ENCODE measurements at places on chromosomes 3 and 15. TPM values are rescaled to one million over a fixed set of nuclear protein-coding genes. Genes with fewer than 3 reads are reported as not detected.

DNA sequence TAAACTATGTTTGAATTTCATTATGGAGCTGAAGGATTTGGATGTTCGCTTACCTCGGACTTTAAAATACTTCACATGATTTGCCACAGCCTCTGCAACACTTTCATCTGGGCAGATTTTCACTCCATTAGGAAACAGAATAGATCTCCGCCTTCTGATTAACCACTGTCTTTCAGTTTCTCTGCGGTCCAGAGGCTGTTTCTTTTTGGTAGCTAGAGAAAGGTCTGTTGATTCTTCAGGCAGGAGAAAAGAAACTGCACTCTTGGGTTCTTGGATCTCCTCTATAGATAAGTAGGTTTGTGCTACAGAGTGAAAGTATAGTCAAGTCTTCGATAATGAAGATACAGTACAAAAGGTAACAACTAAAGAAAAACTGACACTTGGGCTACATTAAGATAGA lies 844 bp downstream of the IMPG2 start:
- DNase-seq = no peak

DNA sequence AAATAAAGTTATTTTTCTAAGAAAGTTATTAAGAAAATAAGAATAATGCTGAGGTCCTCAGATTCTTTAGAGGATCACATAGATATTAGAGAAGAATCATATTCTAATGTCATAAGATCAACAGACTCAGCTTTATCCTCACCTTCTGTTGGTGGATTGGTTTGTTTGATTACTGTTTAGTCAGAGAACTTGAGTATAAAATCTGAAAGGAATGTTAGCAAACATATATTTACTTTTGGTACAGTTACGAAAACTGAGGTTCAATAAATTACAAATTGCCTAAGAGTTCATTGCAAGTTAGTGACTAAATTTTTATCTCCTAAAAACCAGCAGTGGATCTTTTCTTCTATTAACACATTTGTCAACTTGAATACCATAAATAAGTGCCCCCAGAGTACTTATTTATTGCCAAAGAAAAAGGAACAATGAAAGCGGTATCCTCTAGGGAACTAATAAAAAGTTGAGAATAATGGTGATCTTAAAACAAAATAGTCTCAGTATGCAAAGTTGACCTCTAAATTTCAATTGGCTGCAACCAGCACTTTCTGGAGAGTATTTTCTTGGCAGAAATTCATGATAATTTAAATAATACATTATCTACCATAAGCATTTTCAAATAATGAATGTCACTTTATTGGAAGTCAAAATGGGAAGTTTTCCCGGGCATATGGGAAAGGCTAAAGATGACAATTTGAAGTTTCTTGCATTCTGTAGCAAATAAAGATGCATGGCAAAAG lies 296.8 kb downstream of the OTOL1 start:
- DNase-seq = no peak

DNA sequence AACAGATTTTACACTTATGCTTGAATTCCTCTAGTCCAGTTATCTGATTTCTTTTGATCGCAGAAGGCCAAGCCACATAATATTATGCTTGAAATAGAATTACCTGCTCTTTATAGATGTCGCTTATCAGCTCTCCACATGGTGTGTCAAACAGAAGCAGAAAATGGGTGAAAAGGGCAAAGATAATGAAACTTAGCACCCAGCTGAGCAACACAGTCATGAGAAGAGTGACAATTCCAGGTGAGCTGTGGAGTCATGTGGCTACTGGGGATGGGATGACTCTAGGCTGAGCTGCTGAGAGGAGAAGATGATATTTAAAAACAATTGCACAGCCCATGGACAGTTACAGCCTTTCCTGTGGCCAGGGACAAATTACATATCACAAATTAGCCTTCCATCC lies 398.7 kb upstream of the PDZRN3 start:
- no peak for DNase-seq

DNA sequence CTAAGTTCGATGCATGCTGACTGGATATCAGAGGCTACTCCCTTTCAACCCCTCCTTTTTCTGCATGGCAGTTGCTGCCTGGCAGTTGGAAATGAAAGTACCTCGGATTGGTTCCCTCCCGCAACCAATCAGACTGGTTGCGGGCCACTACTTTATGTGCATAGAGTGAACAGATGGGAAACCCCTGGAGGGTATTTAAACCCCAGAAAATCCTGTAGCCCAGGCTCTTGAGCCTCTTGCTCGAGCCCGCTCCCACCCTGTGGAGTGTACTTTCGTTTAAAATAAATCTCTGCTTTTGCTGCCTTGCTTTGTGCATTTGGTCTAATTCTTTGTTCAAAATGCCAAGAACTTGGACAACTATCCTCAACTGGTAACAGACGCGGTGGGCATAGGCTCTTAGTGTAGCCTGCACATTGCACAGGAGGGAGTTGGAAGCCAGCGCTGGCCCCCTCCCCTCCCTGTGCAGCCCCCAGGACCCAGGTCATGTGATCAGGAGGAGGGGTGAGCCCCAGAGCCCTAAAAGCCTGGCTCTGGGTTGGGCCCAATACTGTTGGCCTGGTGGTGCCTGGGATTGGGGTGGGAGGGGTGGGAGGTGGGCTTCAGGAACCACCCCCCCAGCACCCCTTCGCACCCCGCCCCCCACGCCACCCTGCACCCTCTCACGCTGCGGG lies 26.8 kb downstream of the RHCG start:
- no peak for DNase-seq

- DNase-seq = no peak
Observed at GRCh38 chr3:13110678-13111116, 37.5 kb upstream of the IQSEC1 start.

DNA sequence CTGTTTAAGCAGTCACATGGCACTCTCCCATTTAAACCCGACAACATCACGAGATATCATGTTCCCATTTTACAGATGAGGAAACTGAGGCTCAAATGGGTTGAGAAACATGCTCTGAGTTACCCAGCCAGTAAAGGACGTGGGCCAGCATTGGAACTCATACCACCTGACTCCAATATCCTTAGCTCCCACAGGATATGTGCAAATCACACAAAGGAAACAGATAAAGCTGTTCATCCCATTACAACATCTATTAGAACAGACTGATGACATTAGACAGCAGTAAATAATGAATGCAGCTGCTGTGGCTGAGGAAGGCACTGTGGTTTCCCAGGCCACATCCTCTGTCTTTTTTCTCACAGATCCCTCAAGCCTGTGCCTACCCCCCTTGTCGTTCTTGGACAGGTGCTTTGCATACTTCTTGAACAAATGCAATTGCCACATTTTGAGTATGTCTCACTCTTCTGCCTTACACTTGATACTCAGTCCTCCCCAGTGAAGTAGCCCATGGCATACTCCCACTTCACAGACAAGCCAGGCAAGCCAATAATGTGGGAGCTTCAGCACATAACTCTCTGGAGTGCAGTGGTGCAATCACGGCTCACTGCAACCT lies 17.7 kb downstream of the FRMD4B start:
- peak; percentile 41 for DNase-seq

DNA sequence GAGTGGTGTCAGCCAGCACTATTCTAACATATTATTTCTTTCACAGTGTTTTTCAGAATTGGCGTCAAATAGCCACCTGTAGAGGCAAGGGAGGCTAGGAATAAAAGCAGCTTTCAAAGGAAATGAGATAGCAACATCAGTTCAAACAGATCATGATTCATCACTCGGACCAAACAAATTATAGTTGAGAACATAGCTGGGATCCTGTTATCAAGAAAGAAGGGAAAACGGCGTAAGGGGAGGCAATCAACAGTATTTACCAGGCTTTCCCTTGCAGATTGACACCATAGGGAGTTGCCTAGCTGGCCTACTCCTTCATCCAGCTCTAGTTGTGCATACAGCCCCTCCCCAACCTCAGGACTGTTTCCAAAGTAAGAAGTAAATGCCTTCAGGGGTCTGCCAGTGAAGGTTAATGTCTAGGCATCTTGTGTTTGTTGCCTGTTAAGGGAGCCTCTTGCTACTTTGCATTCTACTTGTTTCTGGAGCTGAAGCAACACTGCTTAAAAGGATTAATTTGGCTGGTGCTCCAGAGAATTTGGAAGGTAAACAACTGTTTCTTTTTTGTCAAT lies 286.5 kb downstream of the NSUN3 start:
- no peak for DNase-seq

Gene RAD18
- total RNA-seq = 27.5 TPM

Data from MCF 10A (cell line).